Activated naive CD4-positive, alpha-beta T cell treated with anti-CD3 and anti-CD28 coated beads for 36 hours (primary cell): ENCODE measurements at places on chromosomes 12 and 14.

DNA sequence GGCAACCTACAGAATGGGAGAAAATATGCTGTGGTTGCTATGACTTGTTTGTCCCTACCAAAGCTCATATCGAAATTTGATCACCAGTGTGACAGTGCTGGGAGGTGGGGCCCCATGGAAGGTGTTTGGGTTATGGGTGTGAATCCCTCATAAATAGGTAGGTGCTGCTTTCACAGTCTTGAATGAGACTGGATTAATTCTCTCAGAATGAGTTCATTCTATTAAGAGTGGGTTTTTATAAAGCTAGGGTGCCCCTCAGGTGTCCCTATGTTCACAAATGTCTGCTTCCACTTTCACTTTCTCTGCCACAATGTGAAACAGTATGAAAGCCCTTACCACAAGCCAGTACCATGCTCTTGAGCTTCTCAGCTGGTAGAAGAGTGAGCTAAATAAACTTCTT, 133.5 kb downstream of the CPNE8 start:
- H3K27me3 ChIP-seq = no peaks in the 10 kb centered on the region
- peak; percentile 34 for DNase-seq
- H3K4me1 ChIP-seq = peaks cover 6% of the 10 kb centered on the region
- no peak overlapping the region for H3K4me3 ChIP-seq

- H3K27ac ChIP-seq = no peak overlapping the region
- peak; percentile 34 for DNase-seq
- H3K27me3 ChIP-seq = no peaks in the 10 kb centered on the region
- no peak overlapping the region for H3K4me3 ChIP-seq
- peaks cover 2% of the 10 kb centered on the region for H3K36me3 ChIP-seq
- peaks cover 18% of the 10 kb centered on the region for H3K4me1 ChIP-seq
These were observed 245.5 kb downstream of the BCL11B start for GRCh38 chr14:99026471-99026870.

GRCh38 chr12:38809832-38810231, 95.6 kb downstream of the CPNE8 start:
- no peak overlapping the region for H3K4me3 ChIP-seq
- no peaks in the 10 kb centered on the region for H3K27me3 ChIP-seq
- peaks cover 5% of the 10 kb centered on the region for H3K36me3 ChIP-seq
- no peak for DNase-seq
- H3K4me1 ChIP-seq = no peaks in the 10 kb centered on the region

DNA sequence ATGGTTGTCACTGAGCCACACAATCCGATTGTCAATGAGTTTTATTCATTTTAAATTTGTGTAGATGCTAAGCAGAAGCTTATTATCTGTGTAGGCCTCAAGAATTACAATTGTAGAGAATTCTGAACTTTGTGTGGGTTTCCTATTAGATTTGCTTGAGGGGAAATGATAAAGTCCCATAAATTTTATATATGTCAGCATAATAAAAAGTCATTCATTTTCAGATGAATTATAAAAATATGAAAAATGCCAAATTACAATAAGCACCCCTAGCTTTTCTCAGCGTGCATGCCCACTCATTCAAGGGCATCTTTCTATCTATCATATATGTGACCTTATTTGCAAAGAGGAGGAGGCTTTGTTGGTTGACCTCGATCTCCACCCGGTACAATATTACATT, 1041.1 kb upstream of the FOXG1 start:
- no peak overlapping the region for H3K27ac ChIP-seq
- no peak overlapping the region for H3K4me3 ChIP-seq
- H3K4me1 ChIP-seq = no peaks in the 10 kb centered on the region
- no peaks in the 10 kb centered on the region for H3K27me3 ChIP-seq

- H3K4me3 ChIP-seq = peak within 1 kb of the TSS; percentile 93
- H3K27ac ChIP-seq = peak within 1 kb of the TSS; percentile 83
- no peaks in the 10 kb centered on the region for H3K27me3 ChIP-seq
- peaks cover 24% of the 10 kb centered on the region for H3K4me1 ChIP-seq
- peaks cover 12% of the 10 kb centered on the region for H3K36me3 ChIP-seq
These were observed at the start of gene PRDM4 for GRCh38 chr12:107760809-107761501. TSS of gene PRDM4 (minus strand) at chr12:107761137. CDS start at chr12:107760515, 622 bp downstream.

GRCh38 chr12:14846876-14847580, 3.7 kb upstream of the ART4 start:
- no peak for DNase-seq
- no peak overlapping the region for H3K4me3 ChIP-seq
- no peaks in the 10 kb centered on the region for H3K27me3 ChIP-seq
- H3K36me3 ChIP-seq = no peaks in the 10 kb centered on the region

DNA sequence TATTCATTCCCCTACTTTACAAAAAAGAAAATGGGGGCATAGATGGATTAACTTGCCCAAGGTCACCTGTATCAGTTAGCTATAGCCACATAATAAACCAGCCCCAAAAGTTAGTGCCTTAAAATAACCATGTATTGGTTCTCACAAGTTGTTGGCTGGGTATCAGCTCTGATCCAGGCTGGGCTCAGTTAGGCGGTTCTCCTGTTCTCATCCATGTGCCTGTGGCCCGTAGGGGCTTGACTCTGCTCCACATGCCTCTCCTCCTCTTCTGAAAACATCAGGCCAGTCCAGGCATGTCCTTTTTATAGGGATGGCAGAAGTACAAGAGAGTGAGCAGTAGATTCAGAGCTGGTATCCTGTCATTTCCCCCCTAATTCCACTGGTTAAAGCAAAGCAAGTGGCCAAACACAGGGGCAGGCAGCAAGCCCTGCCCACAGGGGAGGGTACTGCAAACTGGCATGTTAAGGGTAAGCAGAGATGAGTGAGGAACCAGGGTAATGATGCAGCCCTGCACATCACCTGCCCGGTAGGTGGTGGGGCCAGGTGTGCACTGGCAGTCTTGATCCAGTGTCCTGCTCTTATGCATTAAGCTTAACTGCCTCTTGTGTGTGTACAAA, 47.9 kb upstream of the TUNAR start:
- H3K4me1 ChIP-seq = no peaks in the 10 kb centered on the region
- no peak overlapping the region for H3K4me3 ChIP-seq
- H3K27ac ChIP-seq = no peak overlapping the region
- peaks cover 43% of the 10 kb centered on the region for H3K27me3 ChIP-seq
- no peaks in the 10 kb centered on the region for H3K36me3 ChIP-seq

DNA sequence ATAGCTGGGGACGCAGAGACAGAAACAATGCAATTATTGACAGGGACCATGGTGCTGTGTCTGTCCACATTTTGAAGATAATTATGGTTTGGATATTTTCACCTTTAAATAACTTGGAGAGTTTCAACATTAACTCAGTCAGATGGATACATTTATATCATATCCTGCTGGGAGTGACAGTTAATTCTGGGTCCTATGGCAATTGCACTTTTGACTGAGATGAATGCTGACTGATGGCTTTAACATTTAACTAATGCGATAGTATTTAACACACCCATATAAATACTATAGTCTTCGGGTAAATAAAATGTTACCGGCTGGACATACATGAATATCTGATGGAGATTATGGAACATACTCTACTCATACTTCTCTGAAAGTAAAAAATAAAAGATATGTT, 118.3 kb downstream of the LRRK2 start:
- no peaks in the 10 kb centered on the region for H3K27me3 ChIP-seq
- DNase-seq = no peak
- H3K36me3 ChIP-seq = no peaks in the 10 kb centered on the region
- no peaks in the 10 kb centered on the region for H3K4me1 ChIP-seq
- no peak overlapping the region for H3K4me3 ChIP-seq

GRCh38 chr12:69657376-69658137, 41.5 kb downstream of the BEST3 start:
- H3K27me3 ChIP-seq = peaks cover 8% of the 10 kb centered on the region
- DNase-seq = no peak
- H3K4me3 ChIP-seq = no peak overlapping the region
- no peak overlapping the region for H3K27ac ChIP-seq
